Esophagus squamous epithelium (tissue), 5 donors: ENCODE measurements at places on chromosomes 1 and 21.

DNA sequence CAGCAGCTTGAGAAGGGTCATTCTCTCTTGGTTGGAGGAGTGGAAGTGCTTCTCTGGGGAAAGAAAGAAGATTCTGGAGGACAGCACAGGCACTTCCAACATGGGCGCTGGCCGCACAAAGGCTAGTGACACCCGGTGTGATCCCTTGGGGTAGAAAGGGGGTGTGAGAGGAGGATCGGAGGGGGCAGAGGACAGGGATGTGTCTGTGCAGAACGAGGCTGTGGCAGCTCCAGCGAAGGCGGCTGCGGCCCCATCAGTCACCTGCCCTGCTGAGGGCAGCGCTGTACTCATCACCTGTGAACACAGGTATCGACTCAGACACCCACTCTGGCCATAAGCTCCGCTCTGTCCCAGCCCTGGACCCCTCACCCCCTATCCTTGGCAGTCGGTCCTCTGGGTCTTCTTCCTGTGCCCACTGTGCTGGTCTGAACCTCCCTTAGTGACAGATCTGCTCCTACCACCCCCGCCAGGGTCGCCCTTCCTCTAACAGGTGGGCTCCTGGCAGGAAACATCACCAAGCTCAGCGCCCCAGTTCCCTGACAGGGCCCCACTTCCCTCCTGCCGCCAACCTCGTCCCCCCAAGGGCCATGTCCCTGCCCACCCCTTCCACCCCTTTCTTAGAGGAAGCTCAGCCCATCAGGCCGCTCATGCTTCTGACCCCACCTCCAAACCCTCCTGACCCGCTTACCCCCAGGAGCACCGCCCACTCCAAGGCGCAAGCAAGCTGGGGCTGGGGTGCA is 20.1 kb downstream of the TP73 start:
- no peak for DNase-seq

DNA sequence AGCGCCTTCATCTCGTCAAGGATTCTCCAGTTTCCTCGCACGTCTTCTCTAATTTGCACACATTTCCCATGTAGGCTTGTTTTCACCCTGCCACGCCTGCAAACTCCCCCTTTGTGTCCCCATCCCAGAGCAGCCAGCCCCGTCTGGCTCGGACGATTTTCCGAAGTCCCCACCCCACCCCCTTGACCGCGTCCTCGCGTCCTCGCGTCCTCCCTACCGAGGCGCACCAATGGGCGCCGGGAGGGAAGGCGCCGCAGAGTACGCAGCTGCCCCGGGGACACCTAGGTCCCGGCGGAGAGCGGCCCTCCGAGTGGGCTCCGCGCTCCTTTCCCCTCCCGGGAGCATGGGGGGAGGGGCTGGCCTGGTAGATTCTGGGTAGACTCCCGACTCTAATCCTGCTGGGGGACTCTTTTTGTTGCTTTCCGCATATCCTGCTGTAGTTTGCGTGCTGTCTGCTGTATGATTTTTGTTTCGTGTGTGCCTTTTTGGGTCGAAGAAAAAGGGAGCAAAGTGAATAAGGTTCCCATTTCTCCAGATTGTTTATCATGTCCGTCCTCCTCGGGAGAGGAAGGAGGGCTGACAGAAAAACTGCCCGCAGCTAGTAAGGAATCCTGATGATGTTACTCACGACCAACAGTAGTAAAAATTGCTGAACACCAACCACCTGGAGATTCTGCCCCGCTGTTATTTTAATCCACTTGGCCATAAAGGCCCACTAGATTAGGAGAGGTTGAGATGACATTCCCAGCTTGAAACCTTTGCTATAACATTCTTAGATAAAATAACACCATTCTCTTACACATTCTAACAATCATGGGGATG is 1.5 kb downstream of the CACHD1 start:
- no peak for DNase-seq

GRCh38 chr1:65431111-65431705 is 10.7 kb downstream of the LEPR start:
- no peak for DNase-seq

GRCh38 chr1:174219606-174220370 is 60.5 kb downstream of the RABGAP1L start:
- DNase-seq = no peak

DNA sequence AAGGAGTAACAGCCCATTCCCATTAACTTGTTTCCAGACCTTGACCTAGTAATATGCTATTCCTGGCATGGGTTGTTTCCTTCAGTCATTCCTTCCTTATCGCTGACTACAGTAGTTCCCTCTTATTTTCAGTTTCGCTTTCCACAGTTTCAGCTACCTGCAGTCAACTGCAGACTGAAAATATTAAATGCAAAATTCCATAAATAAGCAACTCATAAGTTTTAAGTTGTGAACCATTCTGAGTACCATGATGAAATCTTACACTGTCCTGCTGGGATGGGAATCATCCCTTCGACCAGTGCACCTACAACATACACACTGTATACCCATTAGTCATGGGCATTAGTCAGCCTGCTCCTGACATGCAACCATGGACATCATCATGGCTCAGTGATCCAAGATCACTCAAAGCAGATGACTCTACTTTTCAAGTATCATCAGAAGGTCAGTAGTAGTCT is 66.7 kb downstream of the CCDC30 start:
- DNase-seq = no peak

GRCh38 chr1:21280011-21280471 is 10.2 kb downstream of the ECE1 start:
- DNase-seq = no peak

GRCh38 chr1:159829273-159829634 is 2.6 kb downstream of the SLAMF8 start:
- no peak for DNase-seq

GRCh38 chr1:33470495-33471012 is 1.9 kb upstream of the ZSCAN20 start:
- DNase-seq = peak; percentile 17

- no peak for DNase-seq
These were observed 5.8 kb upstream of the SPRR5 start for GRCh38 chr1:152941037-152941711.
